Cardiac muscle cell (in vitro differentiated cells and primary cell): ENCODE measurements at places on chromosomes 7 and 10. TPM values are rescaled to one million over a fixed set of nuclear protein-coding genes. Genes with fewer than 3 reads are reported as not detected.

Gene TDRD1
- not detected in 2 replicates for total RNA-seq

Gene DLX5
- not detected in 2 replicates for total RNA-seq

- DNase-seq: peak; percentile 68
Observed at GRCh38 chr7:115477193-115477651, 553.3 kb downstream of the TFEC start.

Gene SCIN
- 0.66 TPM in 1 of 2 replicates, not detected in the other for total RNA-seq

Gene PGAM2
- total RNA-seq: 129 and 148 TPM in 2 replicates

GRCh38 chr10:70513848-70514309, 35.3 kb downstream of the PALD1 start:
- DNase-seq: no peak

DNA sequence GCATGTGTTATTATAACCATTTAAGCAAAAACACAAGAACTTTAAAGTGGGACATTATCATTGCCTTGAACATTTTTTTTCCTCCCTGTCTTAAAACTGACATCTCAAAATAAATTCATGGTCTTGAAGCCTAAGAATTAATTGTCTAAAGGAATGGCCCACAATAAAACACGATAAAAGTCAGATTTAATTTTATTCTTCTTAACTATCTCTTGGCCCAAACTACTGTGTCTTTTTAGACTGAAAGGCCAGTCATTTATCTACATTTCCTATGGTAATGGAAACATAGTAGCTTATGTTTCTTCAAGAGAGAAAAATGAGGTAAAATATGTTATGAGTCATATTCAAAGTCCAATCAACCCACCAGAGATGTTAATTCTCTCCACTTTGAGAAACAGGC, 24.4 kb upstream of the ETV1 start:
- DNase-seq: no peak

DNA sequence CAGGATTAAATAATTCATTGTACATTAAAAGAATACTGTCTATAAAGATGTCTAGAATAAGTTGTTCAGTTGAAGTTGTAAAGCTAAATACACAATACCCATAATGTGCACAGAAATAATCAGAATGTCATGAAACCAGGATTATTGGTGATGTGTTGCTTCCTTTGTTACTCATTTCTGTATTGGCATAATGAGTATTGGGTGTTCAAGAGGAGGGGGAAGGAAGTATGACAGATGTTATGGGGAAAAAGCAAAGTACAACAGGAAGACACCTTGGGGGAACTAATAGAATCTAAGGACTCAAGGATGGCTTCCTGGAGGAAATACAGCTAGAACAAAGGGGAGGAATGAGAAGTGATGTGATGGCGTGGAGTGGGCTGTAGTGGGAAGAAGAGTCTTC, 15.0 kb downstream of the ANKRD1 start:
- no peak for DNase-seq

DNA sequence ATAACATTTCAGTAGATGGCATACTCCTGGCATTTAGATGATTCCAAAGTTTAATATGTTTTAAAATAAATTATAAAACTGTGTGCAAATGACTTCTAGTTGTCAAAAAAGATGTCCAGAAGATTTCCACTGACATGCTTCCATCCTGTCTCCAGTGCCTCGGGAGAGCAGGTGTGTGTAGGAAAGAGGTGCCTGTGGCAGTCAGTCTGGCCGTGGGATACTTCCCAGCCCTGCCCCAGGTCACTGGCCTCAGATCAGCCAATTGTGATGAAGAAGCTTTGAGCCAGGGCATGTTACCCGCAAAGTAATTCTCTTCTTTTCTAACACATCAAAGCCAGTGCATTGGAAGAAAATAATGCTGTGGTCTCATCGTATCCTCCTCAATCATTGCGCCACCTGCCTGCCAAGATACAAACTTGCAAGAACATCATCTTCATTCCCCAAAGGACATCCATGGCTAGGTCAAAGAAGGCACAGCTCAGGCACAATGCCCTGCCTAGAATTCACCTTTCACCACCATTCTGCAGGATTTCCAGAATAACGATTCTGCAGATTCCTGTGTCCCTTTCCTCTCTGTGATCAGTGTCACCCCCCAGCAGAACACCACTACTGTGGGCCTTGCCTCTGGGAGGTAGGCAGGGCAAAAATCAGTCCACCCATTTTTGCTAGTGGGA, 6.3 kb upstream of the KCNMA1 start:
- DNase-seq: peak; percentile 78

GRCh38 chr10:113326160-113327111, 226.4 kb upstream of the HABP2 start:
- DNase-seq: no peak

DNA sequence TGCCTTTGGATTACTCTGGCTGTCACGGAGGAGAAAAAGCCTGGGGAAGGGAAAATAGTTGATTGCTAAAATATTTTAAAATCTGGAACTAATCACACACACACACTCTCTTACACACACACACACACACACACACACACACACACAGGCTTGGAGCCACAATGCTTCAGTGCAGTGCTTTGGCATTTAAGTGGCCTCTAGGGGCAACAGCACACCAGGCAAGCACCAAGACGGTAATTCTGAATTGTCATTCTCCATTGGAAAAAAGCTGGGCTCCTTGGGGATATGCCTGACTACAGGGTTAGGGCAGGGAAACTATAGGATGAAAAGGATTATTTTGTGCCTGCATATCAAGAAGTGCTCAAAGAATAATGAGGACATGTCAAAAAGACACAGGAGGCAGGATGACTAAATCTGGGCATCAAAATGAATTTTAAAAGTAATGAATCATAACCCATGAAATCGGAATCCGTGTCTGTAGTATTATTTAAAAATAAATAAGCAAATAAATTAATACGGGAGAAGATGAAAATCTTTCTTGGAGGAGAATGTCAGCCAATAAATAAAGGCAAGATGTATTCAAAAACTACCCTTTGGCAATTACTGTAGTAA, 30.4 kb upstream of the DDC start:
- peak; percentile 74 for DNase-seq

Gene ATRNL1
- total RNA-seq: 14.1 and 28.8 TPM in 2 replicates

- no peak for DNase-seq
Observed at GRCh38 chr10:124230635-124231167, 137.3 kb upstream of the CHST15 start.

GRCh38 chr10:44689368-44689767, 221.8 kb upstream of the TMEM72 start:
- no peak for DNase-seq

Gene SLC26A3
- not detected in 2 replicates for total RNA-seq

DNA sequence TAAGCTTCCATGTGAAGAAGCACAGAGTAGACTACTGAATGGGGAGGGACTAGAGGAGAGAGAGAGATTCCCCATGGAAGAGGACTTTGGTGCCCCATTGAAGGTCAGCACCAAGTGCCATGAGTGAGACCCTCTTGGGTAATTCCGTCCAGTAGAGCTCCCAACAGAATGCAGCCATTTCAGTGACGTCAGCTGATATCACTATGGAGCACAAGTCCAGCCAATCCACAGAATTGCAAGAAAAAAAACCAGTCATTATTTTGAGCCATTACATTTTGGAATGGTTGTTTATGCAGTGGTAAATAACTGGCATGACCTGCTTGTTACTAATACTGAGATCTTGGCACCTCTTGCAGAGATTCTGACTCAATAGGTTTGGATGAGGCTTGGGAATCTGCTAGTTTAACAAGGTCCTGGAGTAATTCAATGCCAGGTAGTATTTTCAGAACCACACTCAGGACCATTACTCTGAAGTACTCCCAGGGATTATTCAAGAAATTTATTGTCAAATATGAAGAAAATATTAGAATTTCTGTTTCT, 52.6 kb upstream of the SP8 start:
- DNase-seq: no peak

- peak; percentile 71 for DNase-seq
Observed at GRCh38 chr7:101936611-101937231, 119.3 kb downstream of the CUX1 start.
